ENCODE measurements at places on chromosomes 2 and 18.

- DNase-seq = no peak
These were observed 278.6 kb downstream of the SLC8A1 start for GRCh38 chr2:40173276-40173675.

GRCh38 chr2:74001781-74002504 is 17.2 kb downstream of the TET3 start:
- no peak for DNase-seq

- no peak for DNase-seq
These were observed 220.1 kb downstream of the IKZF2 start for GRCh38 chr2:212931271-212931670.

- no peak for DNase-seq
These were observed 17.0 kb downstream of the TTLL4 start for GRCh38 chr2:218727502-218728165.

DNA sequence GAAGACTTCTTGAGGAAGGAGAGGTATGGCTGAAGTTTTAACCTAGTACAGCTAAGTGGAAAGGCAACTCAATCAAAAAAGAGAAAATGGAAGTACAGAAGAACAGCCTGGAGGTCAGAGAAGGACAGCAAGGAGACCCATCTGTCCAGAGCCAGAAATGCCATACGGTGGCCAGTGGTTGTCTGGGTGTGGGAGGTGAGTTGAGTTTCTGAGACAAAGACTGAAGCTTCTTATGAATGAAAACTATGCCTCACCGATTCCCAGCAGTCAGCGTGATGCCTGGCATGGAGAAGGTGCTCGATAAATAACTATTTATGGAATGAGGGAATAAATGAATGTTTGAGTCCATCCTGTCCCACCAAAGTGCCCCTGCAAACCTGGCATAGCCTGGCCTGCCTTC is 98.8 kb downstream of the MRO start:
- DNase-seq = no peak

GRCh38 chr18:59492756-59493421 is 133.8 kb upstream of the LMAN1 start:
- DNase-seq = no peak

Measured in CD4-positive, alpha-beta T cell treated with Interleukin-4 for 4 hours (primary cell).